ENCODE measurements at places on chromosomes 2 and 18. TPM values are rescaled to one million over a fixed set of nuclear protein-coding genes. Genes with fewer than 3 reads are reported as not detected.

- no peaks in the 10 kb centered on the region for H3K36me3 ChIP-seq
- H3K4me1 ChIP-seq, result no peaks in the 10 kb centered on the region
- peaks cover 91% of the 10 kb centered on the region for H3K27me3 ChIP-seq
- no peak overlapping the region for H3K27ac ChIP-seq
- no peak for DNase-seq
Observed at GRCh38 chr2:219356834-219357233, 24.3 kb upstream of the RESP18 start.

GRCh38 chr2:119678021-119678656 lies 862 bp upstream of the TMEM177 start:
- peaks cover 6% of the 10 kb centered on the region for H3K36me3 ChIP-seq
- peaks cover 2% of the 10 kb centered on the region for H3K27me3 ChIP-seq
- H3K27ac ChIP-seq, result peak overlapping the region; percentile 83
- peak overlapping the region; percentile 82 for H3K4me3 ChIP-seq
- H3K4me1 ChIP-seq, result peaks cover 35% of the 10 kb centered on the region
- DNase-seq, result no peak

GRCh38 chr2:21251216-21251980 lies 127.6 kb downstream of the TDRD15 start:
- no peak for DNase-seq
- no peak overlapping the region for H3K4me3 ChIP-seq
- peaks cover 18% of the 10 kb centered on the region for H3K4me1 ChIP-seq
- H3K27ac ChIP-seq, result no peak overlapping the region
- H3K36me3 ChIP-seq, result no peaks in the 10 kb centered on the region

GRCh38 chr18:45378933-45379332 lies 236.3 kb upstream of the SLC14A2 start:
- peaks cover 4% of the 10 kb centered on the region for H3K4me1 ChIP-seq
- H3K27me3 ChIP-seq, result no peaks in the 10 kb centered on the region
- no peaks in the 10 kb centered on the region for H3K36me3 ChIP-seq
- DNase-seq, result no peak
- H3K27ac ChIP-seq, result no peak overlapping the region

BCL2 gene
- 14.1 TPM for total RNA-seq

GRCh38 chr18:10579079-10579867 lies 53.4 kb downstream of the NAPG start:
- no peaks in the 10 kb centered on the region for H3K27me3 ChIP-seq
- peaks cover 10% of the 10 kb centered on the region for H3K36me3 ChIP-seq
- no peak overlapping the region for H3K27ac ChIP-seq
- no peak for DNase-seq

Data from neural crest cell (in vitro differentiated cells).